ENCODE measurements at places on chromosomes 1 and 21. TPM values are rescaled to one million over a fixed set of nuclear protein-coding genes. Genes with fewer than 3 reads are reported as not detected.

The PDE9A gene
- total RNA-seq, result 1.1 TPM

The FABP3 gene
- total RNA-seq, result 3,048 TPM

The CHIT1 gene
- total RNA-seq, result not detected

The TDRD10 gene
- 5.0 TPM for total RNA-seq

The S100B gene
- total RNA-seq, result 0.62 TPM

The RIMKLA gene
- 7.6 TPM for total RNA-seq

DNA sequence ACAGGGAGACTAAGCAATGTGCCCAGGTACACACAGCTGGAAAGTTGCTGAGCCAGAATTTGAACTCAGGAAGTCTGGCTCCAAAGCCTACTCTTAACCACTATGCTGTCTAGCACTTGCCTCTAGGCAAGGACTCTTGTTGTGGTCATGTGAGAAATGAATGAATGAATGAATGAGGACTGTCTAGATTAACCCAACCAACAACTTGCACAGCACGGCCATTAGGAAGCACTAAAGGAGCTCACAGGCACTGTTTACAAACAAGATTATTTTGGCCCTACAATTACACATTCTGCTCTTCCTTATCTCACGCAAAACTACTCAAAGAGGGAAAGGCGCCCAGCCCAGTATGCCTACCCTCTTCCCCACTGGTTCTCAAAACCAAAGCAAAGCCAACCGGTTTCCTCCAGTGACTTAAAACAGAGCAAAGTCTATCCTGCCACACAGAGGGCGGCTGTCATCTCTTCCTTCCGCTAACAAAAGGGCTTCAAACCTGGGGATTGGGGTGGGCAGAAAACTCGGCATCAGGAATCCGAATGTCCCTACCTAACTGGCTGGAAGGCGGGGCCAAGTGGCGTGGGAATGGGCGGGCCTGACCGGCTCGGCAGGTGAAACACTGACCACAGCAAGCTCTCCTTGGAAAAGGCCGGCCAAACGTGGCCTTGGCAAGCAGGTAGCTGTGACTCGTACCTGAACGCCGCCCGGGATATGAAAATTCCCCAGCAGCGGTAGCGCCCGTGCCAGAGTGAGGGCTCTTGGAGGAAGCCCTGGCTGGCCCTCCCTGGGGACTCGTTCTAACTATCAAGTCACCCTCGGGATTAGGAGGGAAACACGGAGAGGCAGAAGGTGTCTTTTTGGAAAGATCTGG, 948 bp downstream of the STK40 start:
- peak; percentile 91 for DNase-seq

- peak; percentile 80 for DNase-seq
Measured at GRCh38 chr21:46128106-46128932, 27.1 kb downstream of the FTCD start.

DNA sequence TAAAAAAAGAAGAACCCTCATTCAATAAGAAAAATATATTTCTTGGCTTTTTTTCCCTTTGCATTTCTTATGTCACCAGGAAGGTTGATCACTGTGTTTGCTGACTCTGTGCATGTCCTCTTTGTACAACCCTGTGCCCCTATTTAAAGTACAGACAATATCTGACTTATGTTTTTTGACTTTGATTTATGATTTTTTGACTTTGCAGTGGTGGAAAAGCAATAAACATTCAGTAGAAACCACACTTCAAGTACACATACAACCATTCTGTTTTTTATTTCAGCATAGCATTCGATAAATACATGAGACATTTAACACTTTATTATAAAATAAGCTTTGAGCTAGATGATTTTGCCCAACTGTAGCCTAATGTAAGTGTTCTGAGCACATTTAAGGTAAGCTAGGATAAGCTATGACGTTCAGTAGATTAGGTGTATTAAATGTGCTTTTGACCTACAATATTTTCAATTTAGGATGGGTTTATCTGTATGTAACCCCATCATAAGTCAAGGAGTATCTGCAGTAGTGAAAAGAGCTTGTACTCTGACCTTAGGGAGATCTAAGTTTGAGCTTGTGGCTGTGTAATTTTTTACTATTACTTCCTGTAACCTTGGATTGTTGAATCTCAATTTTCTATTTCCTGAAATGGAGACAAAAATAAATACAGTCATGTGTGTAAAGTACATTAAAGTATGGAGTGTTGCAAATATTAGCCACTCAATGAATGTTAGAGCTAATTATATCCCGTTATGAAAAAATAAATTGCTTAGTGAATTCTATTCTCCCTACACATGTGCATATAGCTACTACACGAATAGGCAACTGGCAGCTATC, 1.2 kb downstream of the RNASEL start:
- DNase-seq, result no peak

GRCh38 chr1:21261551-21262292, 28.5 kb downstream of the ECE1 start:
- peak; percentile 92 for DNase-seq

DNA sequence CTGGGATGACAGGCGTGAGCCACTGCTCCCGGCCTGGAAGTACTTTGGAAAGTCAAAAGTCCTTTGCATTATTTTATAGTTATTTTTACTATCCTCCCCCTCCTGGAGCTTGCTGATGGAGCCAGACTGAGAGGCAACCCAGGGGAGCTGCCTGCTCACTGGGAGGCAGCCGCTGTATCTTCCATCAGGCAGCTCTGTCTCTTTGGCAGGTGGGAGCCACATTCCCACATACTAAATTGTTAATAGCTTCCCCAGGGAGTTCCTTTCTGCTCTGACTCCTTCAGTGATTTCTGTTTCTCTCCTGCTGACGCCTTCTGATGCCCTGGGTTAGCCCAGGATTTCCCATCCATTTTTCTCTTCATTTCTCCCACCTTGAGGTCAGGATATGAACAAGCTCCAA, 4.9 kb upstream of the OPRD1 start:
- no peak for DNase-seq

- DNase-seq, result no peak
Measured at GRCh38 chr1:215824245-215824644, 257.1 kb downstream of the KCTD3 start.

DNA sequence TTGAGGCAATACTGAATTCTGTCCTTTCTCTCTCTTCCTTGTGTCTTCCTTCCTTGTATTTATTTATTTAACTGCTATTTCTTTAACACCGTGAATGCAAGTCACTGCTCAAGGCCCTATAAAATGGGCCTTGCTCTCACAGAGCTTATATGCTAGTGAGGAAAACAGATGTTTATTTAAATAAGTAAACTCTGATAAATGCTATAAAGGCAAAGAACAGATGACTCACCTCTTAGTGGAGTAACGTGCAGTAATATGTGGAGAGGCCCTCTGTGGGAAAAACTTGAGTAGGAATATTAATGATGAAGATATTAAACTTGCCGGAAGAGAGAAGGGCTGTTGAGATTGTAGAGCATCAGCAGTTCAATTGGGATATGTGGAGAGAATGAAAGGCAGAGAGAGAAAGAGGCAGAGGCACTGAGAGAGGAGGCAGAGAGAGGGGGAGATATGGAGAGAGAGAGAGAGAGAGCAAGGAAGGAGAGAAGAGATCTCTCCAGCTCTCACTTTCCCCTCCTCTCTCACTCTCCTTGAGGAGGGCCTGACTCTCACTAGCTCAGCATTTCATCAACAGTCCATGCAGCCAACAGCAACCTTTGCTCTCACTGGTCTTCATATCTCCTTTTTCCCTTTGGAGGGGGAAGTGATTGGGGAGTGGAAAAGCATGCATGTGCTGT, 322.2 kb downstream of the LMX1A start:
- no peak for DNase-seq

DNA sequence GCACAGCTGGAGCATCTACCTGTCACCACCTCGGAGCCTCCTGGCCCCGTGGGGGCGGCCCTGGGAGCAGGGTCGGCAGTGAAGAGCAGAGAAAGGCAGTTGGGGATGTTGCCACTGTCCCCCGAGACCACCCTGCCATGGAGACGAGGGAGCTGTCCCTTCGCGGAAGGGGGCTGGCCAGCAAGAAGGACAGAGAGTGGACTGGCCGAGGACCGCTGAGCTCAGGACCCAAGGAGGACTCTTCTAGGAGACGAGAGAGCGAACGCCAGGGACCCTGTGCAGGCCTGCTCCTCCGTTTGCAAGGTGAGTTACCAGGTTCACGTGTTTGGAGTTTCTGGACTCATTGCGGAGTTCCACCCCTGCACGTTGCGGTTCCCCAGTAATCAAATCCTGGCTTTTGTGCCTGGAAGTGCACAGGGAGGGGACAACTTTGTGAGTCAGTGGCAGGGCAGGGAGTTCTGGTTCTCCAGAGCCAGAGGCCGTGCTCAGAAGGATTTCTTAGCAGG, 5.6 kb upstream of the POFUT2 start:
- peak; percentile 67 for DNase-seq

DNA sequence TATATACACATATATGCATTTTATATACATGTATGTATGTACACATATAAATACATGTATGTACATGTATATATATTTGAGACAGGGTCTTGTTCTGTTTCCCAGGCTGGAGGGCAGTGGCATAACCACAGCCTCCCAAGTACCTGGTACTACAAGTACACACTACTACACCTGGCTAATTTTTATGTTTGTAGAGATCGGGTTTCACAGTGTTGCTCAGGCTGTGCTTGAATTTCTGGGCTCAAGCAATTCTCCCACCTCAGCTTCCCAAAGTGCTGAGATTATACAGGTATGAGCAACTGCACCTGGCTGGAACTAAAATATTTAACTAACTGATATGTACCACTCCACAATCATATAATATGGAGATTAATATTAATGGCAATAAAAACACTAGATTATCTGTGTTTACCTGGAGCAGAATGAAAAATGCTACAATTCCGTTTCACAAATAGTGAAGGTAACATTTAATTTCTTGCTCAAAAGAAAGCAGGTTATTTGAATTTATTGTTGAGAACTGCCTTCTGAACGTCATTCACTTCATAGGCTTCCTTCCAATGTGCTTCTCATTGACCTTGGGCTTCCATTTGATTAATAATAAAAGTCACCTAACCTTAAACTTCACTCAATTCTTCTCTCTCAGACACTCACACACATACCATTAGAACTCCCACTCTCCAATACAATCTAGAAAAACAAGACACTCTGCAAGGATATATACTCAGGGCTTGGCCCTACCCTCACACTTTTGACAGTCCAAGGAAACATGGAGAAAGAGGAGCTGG, 57.0 kb downstream of the PTGER3 start:
- DNase-seq, result no peak

DNA sequence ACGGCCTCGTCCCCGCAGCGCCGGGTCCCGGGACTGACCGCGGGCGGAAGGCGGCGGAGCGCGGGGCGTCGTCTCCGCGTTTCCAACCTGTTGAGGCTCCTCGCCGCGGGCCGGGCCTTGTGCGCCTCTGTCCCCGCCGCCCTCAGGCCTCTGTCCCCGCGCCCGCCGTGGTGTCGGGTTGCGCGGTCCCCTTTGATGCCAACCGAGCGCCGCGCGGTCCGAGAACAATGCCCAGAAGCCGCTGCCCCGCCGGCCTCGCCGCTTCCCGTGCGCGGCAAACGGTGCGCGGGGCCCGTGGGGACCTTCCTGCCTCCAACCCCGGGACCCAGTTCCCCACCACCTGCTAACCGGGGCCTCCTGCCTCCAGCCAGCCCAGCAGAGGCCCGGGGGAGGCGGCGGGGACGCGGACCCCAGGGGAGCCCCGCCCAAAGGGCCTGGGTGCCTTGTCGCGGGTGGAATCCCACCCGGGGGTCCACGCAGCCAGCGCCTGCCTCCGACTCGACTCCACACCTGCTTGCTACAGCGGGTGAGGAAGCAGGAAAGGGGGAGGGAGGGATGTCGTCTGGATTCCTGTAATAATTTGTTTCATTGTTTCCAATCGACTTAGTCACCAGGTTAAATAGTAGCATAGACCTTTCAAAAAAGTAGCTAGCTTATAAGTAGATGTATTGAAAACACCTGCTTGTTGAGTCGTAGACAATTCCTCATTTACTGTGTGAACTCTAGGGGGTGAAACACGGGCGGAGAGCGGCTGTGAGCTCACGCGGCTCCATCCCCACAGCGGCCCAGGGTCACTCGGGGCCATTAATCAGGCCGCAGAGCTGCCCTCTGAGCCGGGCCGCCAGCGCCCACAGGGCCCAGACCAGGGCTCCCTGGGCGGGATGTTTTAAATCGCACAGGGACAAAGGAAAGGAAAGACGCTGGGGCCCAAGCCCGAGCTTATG, 1.1 kb downstream of the COL18A1 start:
- DNase-seq, result no peak

- DNase-seq, result no peak
Measured at GRCh38 chr1:54120018-54120697, 32.6 kb downstream of the CDCP2 start.

GRCh38 chr1:103514920-103515503, 10.5 kb upstream of the RNPC3 start:
- DNase-seq, result no peak

DNA sequence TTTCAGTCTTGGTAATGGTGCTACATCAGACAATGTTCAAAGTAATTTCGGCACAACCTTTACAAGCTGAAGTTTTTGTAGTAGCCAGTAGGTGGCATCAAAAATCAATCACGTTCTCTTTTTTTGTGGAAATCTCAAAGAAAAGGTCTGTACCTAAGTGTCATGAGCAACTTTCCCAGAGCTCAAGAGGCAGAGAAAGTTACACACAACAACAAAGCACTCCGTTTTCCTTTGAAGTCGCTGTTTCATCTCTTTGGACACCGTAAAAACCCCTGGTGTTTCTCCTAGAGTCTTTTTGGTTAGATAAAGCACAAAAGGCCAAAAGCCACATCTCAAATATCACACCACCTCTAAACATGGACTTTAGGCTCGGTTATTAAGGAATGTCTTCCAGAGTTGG, 131.6 kb downstream of the LHX8 start:
- DNase-seq, result no peak

DNA sequence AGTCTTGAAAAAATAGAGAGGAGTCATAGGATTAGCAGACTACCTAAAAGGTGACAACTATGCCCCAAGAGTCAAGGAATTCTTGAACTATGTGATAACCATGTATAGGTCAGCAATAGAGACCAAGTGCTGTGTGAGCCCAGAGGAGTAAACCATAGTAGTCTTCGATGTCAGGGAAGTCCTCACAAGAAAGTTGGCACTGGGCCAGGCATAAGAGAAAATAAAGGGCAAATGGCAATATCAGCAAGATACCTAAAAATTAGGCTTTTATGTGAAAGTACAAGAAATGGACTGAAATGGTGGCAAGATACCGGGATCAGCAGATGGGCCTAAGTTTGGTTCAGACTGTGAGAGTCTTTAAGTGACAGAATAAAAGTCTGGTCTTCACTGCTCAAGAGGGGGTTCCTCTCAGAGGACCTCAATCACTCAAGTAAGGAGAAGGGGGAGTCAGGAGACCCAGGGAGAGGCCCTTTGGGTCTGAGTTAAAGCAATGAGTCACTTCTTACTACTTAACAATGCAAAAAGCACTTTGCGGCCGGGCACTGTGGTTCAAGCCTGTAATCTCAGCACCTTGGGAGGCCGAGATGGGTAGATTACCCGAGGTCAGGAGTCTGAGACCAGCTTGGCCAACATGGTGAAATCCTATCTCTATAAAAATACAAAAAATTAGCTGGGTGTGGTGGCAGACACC, 95.0 kb downstream of the TEX35 start:
- DNase-seq, result no peak
